ENCODE measurements at places on chromosomes 1 and 21.

DNA sequence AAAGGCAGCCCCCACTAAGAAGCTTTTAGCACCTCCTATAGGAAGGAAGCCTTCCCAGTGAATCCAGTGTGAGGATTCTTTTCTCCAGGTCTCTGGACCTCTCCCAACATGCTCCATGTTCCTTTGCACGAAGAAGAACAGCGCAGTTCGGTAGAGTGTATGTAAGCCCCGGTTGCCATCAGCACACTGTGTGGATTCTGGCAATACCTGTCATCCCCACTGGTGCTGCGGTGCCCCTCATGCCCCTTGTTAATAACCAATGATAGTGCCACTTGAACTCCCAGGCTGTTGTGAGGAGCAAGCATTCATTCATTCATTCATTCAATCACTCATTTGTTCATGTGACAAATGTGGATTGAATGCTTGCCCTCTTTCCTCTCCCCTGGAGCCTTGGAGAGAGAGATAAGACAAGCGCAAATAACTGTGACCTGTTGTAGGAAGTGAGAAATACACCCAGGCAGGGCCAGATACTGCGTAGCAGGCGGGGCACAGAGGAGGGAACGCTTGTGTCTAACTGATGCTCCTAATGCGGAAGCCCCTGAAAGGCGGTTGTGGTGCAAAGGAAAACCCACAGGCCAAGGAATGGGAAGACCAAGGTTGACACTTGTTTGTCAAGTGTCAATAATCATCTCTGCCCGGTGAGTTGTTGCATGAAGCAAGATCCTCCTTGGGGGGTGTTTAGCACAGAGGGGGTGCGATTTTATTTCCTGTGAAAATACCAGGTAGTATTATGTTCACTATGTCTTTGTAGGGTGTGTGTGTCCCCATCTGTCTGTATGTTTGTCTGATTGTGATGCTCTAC is 9.8 kb downstream of the LGR6 start:
- no peak for DNase-seq

- DNase-seq: no peak
These were observed 26.4 kb upstream of the BTG2 start for GRCh38 chr1:203278885-203279406.

- no peak for DNase-seq
These were observed 544.9 kb downstream of the KCNT2 start for GRCh38 chr1:196063294-196063693.

GRCh38 chr1:226125831-226126230 is 60.7 kb downstream of the ACBD3 start:
- DNase-seq: no peak

DNA sequence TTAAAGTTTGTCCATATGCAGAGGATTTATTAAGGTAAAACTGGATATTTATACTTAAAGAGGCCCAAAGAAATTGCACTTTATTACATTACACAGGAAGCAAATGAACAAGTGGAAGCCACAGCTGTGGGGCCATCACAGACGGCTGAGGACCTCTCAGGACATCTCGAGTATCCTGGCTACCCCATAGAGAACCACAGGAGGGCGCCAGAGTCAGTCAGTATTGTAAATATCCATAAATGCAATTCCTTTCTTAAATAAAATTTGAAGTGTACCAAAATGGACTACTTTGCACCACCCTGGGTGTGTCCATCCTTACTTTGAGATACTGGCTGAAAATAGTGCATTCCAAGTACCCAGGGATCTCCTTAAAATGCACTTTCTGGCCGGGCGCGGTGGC is 257.2 kb downstream of the MRPL39 start:
- DNase-seq: no peak

GRCh38 chr1:230307213-230307612 is 118.9 kb downstream of the PGBD5 start:
- no peak for DNase-seq

GRCh38 chr1:157334041-157334440 is 195.8 kb upstream of the ETV3 start:
- DNase-seq: no peak

- no peak for DNase-seq
These were observed 17.6 kb downstream of the SLC2A1 start for GRCh38 chr1:42940851-42941639.

GRCh38 chr1:5998906-5999301 is 6.7 kb upstream of the NPHP4 start:
- no peak for DNase-seq

DNA sequence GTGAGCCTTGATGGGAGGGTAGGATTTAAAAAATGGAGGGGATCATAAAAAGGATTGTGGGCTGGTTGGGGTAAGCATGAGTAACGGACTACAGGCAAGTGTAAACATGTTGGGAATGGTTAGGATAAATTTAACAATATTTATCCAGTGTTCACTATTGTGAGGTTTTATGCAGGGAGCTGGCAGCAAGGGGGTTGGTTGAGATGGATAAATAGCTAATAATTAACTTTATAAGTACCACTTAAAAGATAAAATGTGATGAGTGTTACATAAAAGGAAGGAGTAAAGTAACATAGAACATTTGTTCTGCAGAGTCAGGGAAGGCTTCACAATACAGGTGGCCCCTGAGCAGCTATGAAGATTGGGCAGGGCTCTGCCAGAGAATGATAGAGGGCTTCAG is 109.0 kb downstream of the NGF start:
- DNase-seq: peak; percentile 10

DNA sequence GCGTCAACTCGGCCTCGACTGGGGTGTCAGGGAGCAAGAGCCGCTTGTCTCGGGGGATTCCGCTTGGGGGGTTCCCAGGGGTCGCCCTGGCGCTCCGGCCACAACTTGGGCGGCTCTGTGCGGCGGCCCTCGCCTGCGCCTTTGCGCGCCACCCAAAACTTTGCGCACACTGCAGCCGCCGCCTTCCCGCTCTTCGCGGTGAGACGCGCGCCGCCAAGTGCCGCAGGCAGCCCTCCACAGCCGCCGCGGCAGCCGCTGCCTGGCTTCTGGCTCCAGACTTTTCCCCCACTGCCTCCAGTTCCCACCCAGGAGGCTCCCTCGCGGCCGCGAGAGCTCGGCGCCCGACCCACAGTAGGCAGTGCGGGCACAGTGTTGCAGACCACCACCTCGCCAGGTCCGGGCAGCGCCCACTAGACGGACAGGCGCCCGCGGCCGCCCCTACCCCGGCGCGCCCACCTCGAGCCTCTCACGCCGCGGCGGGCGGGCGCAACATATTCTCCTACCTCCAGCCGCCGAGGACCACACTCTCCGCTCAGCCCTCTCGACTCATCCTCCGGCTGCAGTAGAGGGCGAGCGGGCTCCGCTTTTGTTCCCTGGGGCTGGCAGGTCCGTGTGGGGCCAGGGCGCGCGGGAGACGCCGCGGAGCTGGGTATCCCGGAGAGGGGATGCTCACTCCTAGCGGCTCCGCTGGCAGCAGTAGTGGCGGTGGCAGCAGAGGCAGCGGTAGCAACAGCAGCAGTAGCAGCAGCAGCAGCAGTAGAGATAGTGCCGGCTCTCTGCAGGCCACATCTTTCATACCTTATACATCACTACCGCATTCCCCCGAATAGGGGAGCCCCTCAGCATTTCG is 296.6 kb downstream of the OMA1 start:
- DNase-seq: no peak

GRCh38 chr1:11156441-11156840 is 32.7 kb upstream of the ANGPTL7 start:
- DNase-seq: no peak

DNA sequence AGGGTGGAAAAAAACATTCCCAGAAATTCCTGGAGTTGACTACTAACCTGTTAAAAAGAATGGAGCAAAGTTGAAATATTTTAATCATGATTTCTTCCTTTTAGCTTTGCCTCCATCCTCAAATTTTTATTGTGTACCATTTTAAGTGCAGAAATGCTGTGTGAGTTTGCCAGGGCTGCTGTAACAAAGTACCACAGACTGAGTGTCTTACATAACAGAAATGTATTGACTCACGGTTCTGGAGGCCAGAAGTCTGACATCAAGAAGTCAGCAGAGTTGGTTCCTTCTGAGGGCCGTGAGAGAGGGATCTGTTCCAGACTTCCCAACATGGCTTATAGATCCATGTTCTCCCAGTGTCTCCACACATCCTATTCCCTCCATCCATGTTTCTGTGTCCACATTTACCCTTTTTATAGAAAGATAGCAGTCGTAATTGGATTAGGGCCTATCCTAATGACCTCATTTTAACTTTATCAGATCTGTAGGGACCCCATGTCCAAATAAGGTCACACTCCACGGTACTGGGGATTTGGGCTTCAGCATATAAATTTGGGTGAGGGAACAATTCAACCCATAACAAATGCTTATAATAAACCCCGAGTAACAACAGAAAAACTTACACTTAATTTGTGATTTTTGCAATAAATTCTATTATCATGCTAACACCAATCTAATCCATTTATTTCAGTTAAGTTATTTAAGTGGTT is 12.7 kb downstream of the SNX7 start:
- DNase-seq: no peak

DNA sequence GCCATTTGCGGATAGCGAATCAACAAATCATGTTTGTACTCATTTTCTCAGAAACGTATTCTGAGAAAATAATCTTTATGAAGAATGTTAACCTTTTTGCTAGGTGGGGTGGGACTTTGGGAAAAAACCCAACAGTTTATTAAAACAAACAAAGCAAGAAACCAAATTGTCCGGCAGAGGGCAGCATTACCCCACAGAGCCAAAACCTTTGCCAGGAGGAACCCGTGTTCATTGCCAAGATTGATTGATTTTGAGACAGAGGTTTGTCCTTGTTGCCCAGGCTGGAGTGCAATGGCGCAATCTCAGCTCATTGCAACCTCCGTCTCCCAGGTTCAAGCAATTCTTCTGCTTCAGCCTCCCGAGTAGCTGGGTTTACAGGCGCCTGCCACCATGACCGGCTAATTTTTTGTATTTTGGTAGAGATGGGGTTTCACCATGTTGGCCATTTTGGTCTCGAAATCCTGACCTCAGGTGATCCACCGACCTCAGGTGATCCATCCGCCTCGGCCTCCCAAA is 70.8 kb upstream of the RHOU start:
- DNase-seq: peak; percentile 78

DNA sequence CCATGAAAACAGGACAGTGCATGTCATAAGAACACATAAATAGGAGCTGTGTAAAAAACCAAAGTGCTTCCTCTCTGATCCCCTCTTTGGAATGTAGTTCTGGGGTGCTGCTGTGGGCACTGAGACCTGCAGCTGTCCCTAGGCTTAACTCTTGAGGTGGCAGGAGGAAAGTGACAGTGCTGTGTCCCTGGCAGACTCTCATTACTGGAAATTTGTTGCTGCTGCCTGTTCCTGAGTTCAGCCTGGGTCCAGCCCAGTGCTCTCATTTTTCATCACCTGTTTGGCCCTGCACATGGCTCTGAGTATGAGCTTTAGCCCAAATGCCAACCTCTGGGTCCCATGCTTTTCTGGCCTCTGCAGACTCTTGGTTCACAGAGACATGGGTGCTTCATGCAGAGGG is 329.3 kb downstream of the DSCAM start:
- no peak for DNase-seq
